ENCODE measurements at places on chromosomes 13 and 19.

DNA sequence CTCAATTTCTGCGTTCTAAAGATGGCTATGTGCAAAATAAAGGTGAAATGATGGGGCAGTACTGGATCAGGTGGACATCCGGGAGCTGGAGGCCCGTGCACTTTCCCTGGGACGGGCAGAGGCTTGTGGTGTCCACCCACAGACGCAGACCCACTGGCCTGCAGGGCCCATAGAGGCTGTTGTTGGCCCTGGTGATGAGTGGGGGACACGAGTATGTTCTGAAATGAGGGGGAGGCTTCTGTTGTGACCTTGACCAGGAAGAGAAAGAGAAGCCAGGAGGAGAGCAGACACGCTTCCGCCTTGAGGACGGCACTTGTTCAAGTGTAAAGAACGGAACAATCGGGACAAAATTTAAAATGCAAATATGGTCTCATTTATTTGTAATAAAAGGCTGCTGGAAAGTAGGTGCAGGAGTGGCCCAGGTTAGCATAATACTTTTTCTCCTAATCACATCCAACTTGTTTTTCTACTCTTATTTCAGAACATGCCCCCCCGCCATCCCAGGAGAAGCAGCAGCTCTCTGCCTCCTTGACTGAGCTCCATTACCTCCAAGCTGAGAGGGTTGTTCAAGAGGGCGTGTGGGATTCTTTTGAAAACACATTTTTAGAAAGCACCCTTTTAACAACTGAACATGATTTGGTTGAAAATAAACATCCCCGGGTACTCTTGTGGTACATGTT lies 27.1 kb downstream of the ATP11A start:
- DNase-seq: no peak

- no peak for DNase-seq
Observed at GRCh38 chr13:41654796-41655195, 197.4 kb downstream of the RGCC start.

GRCh38 chr19:34904664-34905527 lies 21.8 kb upstream of the ZNF30 start:
- DNase-seq: no peak

GRCh38 chr13:95784161-95784899 lies 107.4 kb downstream of the DNAJC3 start:
- DNase-seq: no peak

DNA sequence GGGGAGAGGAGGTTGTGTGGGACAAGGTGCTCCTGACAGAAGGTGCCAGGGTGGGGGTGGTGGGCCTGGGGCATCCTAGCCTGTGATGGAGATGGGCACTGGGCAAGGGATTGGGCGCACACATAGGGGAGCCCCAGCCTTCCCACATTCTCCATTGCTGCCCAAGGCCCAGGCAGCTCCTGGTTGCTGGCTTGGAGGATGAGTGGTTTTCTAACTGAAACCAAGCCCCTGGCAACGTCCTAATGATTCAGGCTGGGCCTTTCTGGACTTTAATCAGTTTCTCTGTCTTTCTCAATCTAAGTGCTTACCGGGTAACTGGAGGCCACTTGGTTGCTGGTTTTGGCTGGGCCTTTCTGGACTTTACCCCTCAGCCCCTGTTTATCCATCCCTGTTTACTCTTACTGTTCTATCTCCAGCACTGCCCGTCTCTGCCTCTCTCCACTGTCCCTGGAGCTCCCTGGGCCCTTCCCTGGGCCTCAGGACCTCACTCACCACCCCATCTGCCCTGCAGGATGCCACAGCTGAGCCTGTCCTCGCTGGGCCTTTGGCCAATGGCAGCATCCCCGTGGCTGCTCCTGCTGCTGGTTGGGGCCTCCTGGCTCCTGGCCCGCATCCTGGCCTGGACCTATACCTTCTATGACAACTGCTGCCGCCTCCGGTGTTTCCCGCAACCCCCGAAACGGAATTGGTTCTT lies 354 bp downstream of the CYP4F3 start:
- no peak for DNase-seq

DNA sequence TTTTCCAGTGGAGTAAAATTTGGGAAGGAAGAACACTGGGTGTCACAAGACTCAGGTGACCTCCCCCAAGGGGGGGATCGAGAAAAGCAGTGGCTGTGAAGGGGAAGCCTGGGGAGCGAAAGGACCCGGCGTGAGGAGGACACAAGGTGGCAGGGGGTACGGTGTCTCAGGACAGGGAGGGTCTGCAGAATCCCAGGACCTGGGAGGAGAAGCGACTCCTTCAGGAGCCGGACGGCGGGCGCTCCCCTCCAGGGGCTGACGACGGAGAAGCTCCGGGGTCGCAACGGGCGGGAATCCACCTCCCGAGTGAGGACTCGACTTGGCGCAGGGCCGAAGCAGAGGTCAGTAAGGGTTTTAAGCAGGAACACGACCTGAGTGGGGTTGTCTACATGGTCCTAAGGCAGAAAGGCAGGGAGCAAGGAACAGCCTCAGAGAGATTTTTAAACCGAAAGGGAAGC lies 529 bp downstream of the ZNF836 start:
- peak; percentile 2 for DNase-seq

GRCh38 chr19:2351591-2351990 lies 8.5 kb upstream of the TMPRSS9 start:
- DNase-seq: no peak

DNA sequence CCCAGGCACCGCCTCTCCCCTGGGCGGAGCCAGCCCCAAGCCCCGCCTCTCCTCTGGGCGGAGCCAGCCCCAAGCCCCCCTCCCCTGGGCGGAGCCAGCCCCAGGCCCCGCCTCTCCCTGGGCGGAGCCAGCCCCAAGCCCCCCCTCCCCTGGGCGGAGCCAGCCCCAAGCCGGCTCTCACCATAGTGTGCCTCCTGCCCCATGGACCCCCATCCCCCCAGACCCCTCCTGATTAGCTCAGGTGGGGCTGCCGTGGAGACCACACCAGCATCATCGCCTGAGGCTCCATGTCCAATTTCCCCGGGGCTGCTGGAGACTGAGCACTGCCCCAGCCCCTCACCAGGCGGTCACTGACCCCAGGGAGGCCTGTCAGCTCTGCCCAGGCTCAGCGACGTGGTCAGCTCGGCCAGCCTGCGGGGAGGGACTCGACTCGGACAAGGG lies 4.2 kb upstream of the MADCAM1 start:
- no peak for DNase-seq

DNA sequence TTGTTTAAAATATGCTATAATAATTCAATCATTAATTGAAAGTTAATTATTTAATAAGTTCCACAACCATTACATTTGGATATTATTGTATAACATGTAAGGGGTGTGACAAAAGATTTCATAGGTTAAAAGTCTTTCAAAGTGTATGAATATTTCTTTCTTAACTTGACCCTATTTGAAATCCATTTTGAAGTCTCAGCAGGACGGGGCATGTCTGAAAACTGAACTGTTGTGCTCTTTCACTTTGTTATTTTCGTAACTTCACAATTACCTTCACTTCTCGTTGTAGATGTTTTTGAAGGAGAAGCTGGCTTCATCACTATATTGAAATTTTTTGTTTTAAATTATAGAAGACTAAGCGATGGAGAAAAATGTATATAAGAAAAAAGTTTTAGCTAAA lies 1775.7 kb downstream of the PCDH9 start:
- DNase-seq: no peak

GRCh38 chr13:93889430-93889951 lies 590.0 kb downstream of the DCT start:
- no peak for DNase-seq

DNA sequence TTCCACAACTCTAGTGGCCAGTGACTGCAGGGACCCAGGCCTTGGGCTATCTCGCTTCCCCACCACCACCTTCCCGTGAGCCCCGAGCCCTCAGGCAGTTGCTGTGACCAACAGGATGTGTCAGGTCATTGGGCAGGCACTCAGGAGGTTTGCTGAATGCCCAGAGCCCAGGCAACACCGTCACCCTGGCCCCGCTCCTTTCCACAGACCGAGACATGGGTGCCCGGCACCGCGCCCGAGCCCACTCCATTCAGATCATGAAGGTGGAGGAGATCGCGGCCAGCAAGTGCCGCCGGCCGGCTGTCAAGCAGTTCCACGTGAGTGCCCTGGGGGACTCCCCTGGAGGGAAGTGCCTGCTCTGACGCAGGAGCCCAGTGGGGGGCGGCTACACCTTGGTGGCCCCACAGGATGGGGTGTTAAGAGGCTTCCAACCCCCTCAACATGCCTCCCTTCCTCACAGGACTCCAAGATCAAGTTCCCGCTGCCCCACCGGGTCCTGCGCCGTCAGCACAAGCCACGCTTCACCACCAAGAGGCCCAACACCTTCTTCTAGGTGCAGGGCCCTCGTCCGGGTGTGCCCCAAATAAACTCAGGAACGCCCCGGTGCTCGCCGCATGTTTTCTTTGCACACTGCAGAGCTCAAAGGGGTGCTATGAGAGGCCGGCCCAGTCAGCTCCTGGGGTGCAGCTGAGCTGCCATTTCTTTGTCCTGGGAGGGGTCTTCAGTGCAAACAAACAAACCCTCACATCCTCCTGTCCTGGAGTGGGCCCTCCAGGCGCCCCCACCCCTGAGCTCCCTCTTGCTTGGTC lies 3.2 kb downstream of the RPL18A start:
- no peak for DNase-seq

GRCh38 chr19:54339646-54340358 lies 840 bp upstream of the LILRA4 start:
- DNase-seq: no peak

DNA sequence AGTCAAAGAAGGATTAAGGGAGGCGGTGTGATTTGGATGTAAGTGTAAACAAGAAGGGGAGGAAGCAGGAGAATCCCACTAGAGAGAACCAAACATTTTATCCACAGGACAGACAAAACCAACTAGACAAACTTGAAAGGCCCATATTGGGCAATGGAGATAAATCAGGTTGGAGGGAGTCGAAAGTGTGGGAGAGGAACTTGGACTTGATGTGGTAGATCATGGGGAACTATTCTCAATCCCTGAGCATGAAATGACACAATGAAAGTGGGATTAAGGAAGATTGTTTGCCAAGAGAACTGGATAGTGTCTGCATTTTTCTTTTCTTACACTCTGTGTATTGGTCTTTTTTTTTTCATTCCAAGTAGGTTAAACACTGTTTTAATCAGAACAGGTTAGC lies 17.9 kb downstream of the GPR183 start:
- no peak for DNase-seq

DNA sequence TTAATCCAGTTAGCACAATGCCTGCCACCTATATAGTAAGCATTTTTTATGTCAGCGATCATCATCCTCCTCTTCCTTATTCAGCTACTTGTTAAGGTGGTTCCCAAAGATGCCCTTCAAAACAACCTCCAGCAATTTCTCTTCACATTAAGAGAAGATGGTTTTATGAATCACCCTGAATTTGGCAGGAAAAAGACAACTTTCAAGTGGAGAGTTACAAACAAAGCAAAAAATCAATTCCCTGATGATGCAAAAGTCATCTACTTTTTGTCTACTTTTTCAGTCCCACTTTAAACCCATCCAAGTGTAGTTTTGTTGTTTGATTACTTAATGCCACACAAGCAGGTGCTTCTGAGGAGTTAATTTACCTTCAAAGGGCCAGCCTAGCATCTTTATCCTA lies 139.1 kb upstream of the SERP2 start:
- no peak for DNase-seq

GRCh38 chr13:109244566-109244965 lies 541.8 kb downstream of the IRS2 start:
- no peak for DNase-seq

GRCh38 chr13:95343944-95344343 lies 42.7 kb upstream of the ABCC4 start:
- DNase-seq: no peak

DNA sequence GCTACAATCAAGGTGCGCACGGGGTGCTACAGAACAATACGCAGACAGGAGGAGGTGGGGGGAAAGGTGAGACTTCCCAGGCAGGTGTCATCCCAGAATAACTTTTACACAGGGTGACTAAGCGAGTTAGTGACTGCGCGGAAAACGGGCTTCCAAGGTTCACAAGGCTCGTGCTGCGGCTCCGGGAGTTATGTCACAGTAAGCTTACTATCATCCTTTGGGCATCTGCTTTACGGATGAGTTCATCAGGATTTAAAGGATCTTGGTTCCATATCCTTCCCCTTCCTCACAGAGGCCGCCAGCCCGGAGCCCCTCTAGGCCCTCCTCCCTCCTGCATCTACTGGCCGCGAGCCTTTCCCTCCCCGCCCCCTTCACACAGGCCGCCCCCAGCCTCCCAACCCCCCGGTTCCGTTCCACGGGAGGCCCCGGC lies 474 bp upstream of the IFT88 start:
- peak; percentile 75 for DNase-seq

- DNase-seq: peak; percentile 57
Observed at GRCh38 chr13:30832845-30833332, 73.2 kb upstream of the MEDAG start.

DNA sequence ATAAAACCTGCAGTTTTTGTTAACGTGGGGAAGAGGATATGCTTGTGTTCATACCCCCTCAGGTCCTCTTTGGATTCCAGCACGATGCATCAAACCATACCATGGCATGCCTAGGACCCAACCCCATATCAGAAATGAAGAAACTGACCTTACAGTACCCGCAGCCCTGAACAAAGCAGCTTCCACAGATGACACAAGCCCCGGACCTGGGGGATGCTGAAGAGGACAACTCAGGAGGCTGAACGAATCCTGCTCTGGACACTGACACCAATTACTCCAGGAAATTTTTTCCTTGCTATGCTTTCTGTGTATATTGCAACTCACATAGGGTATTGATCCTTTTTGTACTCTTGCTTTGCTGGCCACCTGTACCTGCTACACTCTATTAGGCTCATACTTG lies 129.6 kb downstream of the ZNF675 start:
- DNase-seq: no peak

- no peak for DNase-seq
Observed at GRCh38 chr19:17795495-17795856, 538 bp downstream of the B3GNT3 start.

GRCh38 chr19:4738734-4739133 lies 15.1 kb upstream of the DPP9 start:
- DNase-seq: no peak

DNA sequence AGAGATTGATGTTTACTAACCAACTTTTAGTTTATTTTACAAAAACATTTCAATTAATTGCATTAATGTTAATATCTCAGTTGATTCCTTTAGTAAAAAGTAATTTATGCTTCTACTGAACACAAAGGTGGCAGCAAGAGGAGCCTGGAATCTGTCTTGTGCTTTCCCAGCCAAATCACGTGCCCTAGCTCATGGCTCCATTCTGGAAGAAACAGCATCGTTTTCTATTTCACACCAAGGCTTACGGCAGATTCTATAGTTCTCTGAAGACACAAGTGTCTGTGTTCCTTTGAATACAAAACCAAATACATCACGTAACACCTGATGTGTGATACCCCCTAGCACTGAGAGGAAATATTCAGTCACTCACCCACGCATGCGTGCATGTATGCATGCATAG lies 346.1 kb upstream of the MIR17HG start:
- no peak for DNase-seq

GRCh38 chr19:41785653-41786052 lies 10.7 kb upstream of the CEACAM3 start:
- DNase-seq: peak; percentile 66

GRCh38 chr13:71587817-71588216 lies 279.2 kb downstream of the DACH1 start:
- no peak for DNase-seq

- DNase-seq: peak; percentile 13
Observed at GRCh38 chr19:28633319-28634018, 579.5 kb downstream of the UQCRFS1 start.

All from SK-N-DZ (cell line).